Activated CD8-positive, alpha-beta T cell treated with anti-CD3 and anti-CD28 coated beads for 36 hours (primary cell): ENCODE measurements at places on chromosomes 2 and 18. TPM values are rescaled to one million over a fixed set of nuclear protein-coding genes. Genes with fewer than 3 reads are reported as not detected.
A peak's percentile ranks its signal among the peaks of the same experiment; 100 is the strongest.

DNA sequence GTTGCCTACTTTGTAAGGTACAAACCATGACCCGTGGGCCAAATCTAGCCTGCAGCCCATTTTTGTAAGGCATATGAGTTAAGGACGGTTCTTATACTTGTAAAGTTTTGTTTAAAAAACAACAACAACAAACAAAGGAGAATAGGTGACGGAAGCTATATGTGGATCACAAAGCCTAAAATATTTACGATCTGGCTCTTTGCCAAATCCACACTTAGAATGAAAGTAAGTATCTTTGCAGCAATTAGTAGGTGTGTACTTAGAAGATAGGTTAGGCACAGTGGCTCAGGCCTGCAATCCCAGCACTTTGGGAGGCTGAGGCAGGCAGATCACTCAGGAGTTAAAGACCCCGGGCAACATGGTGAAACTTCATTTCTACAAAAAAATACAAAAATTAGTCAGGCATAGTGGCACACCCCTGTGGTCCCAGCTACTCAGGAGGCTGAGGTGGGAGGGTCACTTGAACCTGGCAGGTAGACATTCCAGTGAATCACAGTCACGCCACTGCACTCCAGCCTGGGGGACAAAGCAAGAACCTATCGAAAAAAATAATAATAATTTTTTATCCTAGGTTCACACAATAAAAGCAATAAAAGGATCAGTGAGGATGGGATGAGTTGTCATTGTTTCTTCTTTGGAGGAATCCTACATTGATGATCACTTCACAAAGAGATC, 57.8 kb upstream of the CTAGE1 start:
- no peak for DNase-seq

- no peak for DNase-seq
Measured at GRCh38 chr2:229408356-229408755, 137.3 kb upstream of the PID1 start.

DNA sequence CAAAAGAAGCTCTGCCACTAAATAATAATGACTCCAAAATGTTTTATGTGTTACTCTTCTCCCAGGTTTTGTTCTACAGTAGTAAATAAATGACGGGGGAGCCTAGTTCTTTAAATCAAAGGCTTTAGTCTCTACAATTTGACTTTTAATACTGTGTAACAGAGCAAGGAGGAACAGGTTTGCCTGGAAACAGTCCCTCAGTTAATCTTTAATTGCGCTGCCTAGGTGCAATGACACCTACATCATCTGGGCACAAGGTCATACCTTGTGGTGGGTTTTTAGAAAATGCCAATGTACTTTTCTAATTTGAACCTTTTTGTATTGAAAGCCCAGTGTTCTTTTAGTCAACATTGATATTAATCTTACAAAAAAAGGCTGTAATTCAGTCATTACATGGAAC, 287.3 kb upstream of the SETBP1 start:
- DNase-seq, result no peak

DNA sequence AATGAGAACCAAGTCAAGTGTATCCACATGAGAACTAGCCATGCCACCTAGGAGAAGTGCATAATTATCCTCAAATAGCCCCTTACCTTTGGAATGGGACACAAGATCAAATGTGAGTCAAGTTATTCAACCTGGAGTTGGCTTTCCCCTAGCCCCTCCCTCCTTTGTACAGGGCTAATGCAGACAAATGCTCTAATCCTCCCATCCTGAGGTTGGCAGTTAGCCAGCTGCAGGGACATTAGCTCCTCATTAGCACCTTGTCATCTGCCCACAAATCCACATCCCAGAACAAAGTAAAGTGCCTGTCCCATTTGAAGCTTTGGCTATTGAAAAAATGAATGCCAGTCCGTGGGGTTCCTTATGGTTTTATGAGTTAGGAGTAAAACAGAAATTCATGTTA, 294.1 kb upstream of the FANCL start:
- DNase-seq, result no peak

DNA sequence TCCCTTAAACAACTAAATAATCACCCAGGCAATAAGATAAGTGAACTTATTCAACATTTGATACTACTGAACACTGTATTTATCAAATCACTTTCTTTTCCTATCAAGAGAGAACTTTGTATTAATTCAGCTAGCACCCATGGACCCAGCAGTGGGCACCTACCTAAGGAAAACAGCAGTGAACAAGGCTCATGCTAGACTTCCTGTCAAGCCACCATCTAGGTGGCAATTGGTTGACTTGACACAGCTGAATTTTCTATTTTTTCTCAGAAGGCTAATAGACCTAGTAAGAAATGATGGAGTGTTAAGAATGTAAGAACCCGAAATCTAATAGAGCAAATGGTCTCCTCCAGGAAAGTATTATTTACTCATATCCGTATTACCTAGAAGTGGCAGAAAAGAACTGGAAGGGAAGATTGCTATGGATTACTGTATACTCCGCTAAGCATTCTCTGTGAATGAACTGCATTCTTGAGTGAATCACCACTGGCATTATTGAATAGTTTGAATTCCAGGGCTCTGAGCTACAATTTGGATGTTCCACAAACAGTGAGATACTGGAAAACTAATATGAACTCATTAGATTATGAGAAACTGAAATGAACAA, 988.2 kb upstream of the CDH2 start:
- DNase-seq, result no peak

GRCh38 chr2:12501469-12502158, 215.1 kb upstream of the TRIB2 start:
- DNase-seq, result peak; percentile 92

DNA sequence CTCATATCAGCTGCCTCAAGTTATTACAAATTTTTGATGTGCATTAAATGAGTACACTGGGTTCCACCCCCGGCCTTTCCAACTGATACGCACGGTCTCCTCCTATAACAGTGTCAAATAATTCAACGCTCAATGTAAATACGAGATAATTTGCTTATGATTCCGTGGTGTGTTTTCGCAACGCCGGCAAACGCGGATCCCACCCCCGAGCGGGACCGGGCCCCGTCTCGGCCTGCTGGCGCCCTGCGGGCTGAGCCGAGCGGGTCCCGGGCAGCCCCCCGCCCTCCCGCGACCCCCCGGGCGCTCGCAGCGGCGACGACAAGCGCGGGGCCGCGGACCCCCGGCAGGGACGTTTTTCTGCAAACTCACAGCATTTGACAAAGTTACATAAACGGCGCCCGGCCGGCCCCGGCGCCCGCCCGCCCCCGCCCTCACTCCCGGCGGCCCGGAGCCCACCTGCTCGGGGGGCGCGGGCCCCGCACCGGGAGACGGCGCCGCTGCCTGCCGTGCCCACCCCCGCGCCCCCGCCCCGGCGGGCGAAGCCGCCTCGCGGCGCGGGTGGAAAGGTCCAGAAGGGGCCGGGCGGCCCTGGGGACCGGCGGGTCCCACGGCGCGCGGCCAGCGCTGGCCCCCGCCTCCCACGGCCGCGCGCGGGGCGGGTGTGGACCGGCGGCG, 762 bp downstream of the HDAC4 start:
- DNase-seq, result peak; percentile 62

- DNase-seq, result no peak
Measured at GRCh38 chr2:72951303-72952095, 34.2 kb downstream of the EMX1 start.

DNA sequence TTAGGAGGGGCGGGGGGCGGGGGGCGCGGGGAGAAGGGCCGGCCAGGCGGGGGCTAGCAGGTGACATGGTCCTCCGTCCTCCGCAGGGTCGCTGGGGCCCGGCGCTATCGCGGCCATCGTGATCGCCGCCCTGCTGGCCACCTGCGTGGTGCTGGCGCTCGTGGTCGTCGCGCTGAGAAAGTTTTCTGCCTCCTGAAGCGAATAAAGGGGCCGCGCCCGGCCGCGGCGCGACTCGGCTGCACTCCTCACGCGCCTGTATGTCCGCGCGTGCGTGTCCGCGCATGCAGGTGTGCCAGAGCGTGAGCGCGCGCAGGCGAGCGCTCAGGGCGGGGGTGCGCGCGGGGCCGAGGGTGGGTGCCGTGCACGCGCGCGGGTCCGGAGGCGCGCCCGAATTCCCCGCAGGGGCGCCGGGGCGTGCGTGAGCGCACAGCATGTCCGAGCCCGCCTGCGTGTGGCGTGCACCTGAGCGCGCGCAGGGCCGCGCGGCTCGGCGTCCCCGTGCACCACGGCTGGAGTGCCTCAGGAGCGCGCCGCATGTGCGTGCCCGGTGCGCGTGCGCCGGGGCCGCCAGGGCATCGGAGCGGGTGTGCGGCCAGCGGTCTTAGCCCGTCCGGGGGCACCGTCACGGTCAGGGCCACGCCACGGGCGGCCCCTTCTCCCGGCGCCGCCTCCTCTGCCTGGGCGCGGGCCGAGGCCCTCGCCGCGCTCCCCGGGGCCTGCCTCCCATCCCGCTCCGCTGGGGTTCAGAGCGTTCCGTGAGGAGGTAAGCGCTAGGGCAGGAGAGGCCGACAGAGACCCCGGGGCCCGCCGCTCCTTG, 6.3 kb downstream of the SNORC start:
- DNase-seq, result peak; percentile 50

DNA sequence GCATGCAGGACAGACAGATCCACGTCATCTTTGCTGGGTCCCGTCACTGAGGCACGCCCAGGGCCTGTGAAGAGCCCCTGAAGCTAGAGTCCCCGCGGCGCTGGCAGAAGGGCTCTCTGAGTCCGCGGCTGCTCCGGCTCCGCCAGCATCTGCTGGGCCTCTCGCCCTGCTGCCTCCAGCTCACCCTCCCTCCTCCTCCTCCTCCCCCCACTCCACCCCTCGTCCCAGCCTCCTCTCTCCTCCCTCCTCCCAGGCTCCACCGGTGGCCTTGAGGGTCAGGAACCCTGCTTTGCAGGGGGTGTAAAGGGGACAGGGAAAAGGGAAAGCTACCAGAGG, at the start of gene TNS1:
Gene TNS1 (minus strand): TSS at position 151 of the 336 bp plus-strand sequence. CDS start 123 bp downstream, at position 28.
- DNase-seq, result no peak

DNA sequence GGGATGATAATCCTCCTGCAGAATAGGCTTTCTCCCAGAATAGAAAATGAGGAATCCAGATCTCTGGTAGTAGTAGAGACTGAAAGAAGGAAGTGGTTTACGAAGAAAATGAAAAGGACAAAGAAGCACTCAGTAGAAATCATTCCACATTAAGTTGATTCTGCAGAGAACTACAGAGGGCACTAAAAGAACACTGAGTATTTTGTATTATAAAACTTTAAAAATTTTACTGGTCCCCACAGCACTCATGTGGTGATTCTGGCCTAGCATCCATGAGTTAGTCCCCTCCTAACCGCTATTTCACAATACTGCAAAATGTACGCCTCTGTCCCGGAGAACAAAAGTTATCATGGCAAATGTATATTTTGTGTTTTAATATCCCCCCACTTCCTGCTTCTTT, 42.9 kb upstream of the SLC35F5 start:
- no peak for DNase-seq

DNA sequence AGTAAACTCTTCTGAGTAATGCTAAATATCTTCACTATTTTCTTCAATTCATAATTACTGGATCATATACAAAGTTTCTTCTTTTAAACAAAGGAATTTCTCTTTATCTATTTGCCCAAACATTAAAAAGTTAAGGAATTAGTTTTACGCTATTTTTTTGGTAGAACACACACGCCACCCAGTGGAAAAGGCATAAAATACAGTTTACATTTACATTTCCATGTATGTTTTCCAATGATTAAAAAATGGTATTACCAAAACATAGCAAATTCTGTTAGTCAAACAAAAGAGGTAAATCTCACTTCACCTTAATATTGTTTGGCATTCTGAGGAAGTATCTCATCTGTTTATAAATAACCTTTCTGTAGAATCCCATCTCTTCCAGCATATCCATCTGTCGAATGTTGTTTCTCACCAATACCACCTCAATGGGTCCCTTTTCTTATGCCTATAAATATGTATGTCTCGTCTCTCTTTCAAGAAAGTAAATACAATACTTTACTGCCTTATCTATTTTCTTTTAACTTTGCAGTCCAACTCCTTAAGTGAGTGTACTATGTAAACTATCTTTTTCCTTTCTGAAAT, 7.2 kb downstream of the BOLL start:
- peak; percentile 15 for DNase-seq

DNA sequence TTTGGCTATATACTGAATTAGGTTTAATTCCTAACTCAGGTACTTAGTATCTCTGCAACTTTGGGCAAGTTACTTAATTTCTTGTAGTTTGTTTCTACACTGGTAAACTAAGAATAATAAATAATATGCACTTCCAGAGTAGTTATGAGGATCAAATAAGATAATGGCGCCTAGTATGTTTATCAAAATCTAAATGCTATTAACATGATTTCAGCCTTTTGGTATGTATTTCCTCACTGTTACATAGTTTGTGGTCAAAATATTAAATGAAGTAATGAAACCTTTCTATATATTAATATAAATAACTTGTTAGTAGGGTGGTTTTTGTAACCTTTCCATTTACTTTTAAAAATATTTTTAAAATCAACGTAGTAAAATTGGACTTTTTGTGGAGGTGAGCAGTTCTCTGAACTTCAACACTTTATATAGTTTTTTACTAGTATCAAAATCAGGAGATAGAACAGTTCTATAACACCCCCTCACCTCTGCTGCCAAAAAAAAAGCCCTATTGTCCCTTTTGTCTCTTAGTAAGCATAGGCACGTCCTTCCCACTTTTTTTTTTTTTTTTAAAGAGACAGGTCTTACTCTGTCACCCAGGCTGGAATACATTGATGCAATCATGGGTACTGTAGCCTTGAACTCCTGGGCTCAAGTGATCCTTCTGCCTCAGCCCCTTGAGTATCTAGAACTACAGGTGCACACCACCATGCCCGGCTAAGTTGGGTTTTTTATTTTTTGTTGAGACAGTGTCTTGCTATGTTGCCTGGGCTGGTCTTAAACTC, 44.8 kb downstream of the RAB3GAP1 start:
- DNase-seq, result no peak

DNA sequence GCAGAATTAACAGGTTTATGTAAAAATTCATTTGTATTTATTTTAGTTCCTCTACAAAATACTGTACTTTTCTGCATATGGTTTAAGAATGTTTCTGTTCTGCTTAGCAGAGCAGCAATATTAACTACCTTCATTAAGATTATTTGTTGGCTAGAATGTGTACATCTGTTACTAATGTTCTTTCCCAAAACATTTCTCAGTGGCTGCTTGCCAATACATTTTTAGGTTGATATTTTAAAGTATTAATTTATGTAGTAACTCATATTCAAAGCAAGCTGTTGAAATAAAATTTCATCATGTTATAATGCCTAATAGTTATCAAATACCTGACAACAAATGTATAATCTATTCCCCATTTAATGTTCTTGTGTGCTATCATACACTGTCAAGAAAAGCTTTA, 40.3 kb downstream of the PRKD3 start:
- DNase-seq, result no peak

DNA sequence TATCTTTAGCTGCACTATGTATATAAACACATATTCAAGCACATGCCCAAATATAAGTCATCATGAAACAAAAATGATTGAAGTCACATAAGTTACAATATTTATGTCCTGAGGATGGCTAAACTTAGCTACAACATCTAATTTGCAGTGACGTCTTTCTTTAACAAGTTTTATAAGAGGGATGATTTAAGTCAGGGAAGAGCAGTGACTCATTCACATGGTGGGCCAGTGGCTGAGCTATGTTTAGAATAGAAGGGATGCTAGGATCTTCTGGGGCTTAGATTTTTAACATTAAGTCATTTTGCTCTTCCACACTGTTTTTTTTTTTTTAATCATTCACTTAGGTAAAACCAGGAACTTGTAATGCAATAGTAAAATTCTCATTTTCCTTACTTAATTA, 22.3 kb downstream of the ADCYAP1 start:
- DNase-seq, result no peak

Gene DNAH7
- 0.07 TPM for total RNA-seq

Gene OTOF
- total RNA-seq, result 0.60 TPM

Gene PGAP1
- total RNA-seq, result 19.2 TPM

Gene ANKRD30B
- not detected for total RNA-seq

Gene CGREF1
- total RNA-seq, result 3.7 TPM

Gene TEX44
- not detected for total RNA-seq
